ENCODE measurements at places on chromosomes 3 and 15.
A peak's percentile ranks its signal among the peaks of the same experiment; 100 is the strongest.

GRCh38 chr3:124632566-124633140 lies 97.6 kb upstream of the UMPS start:
- ATAC-seq = no peak

- ATAC-seq = peak; percentile 32
Measured at GRCh38 chr15:98567951-98568350, 80.4 kb upstream of the IGF1R start.

GRCh38 chr3:136276049-136276755 lies 26.1 kb downstream of the PCCB start:
- ATAC-seq = no peak

GRCh38 chr3:127488740-127489139 lies 101.8 kb downstream of the TPRA1 start:
- no peak for ATAC-seq

DNA sequence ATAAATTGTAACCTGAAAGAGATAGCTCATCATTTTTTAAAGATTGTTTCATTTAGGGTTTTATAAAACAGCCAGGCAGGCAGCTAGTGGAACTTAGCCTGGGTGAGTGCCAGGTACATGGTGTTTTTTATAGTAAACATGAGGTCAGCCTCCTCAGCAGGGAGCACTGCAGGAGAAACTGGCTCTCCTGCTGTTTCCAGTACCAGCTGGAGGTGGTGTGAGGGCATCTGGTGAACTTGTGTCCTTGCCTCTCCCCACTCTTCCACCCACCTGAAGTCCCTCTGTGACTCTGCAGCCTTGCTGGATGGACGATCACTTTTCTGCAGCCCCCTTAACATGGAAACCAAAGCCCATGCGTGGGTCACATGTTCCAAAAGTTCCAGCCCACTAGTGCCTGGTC lies 128.4 kb downstream of the FAM174B start:
- ATAC-seq = no peak

DNA sequence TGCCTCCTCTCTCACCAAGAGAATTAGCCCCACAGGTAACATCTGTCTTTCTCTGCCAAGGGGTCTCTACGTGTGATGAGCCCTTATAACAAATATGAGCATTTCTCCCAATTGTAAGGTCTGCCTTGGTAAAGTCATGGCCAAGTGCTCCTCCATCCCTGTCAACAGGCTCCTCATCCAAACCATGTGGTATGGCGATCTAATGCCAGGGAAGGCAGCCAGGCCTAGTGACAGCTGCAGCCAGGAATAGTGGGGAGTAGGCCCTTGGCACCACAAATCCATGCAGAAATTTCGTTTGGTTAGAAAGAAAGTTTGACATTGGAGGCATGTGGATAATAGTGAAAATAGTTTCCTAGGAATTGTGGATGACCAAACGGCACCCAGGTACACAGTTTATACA lies 4.7 kb upstream of the LRTM1 start:
- no peak for ATAC-seq

GRCh38 chr15:74482661-74483060 lies 21.7 kb upstream of the UBL7 start:
- peak; percentile 76 for ATAC-seq

GRCh38 chr3:131174752-131175151 lies 148.1 kb downstream of the NEK11 start:
- no peak for ATAC-seq

DNA sequence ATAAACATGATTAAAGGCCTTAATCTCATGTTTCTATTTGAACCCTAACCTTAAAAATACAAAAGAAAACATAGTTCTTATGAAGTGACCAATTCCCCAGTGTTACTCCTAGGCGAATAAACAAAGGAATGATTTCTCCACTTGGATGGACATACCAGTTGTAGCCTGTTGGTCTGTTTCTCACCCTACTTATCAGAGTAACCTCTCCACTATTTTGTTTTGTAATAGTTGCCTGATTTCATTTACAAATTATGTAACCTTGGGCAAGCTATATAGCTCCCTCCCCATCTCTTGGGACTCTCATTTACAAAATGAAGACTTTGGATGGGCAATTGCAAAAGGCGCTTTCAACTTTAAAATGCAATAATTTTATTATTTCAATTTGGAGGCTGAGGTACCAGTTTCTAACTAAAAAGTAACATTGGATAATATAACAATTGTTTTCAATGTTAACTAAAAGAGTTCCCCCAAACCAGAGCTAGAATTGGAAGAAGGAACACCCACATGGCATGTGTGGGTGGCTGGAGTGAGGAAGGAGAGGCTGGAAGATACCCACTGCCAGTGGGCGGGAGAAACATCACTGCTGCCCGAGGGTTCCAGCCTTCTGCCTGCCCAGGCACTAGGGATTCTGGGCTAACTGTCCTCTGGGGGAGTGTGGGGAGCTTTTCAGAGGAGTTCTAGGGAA lies 74.2 kb downstream of the RFTN1 start:
- ATAC-seq = peak; percentile 43

- ATAC-seq = no peak
Measured at GRCh38 chr3:127261925-127262324, 25.9 kb downstream of the PRR20G start.

- peak; percentile 41 for ATAC-seq
Measured at GRCh38 chr3:120560304-120561250, 35.6 kb upstream of the NDUFB4 start.

DNA sequence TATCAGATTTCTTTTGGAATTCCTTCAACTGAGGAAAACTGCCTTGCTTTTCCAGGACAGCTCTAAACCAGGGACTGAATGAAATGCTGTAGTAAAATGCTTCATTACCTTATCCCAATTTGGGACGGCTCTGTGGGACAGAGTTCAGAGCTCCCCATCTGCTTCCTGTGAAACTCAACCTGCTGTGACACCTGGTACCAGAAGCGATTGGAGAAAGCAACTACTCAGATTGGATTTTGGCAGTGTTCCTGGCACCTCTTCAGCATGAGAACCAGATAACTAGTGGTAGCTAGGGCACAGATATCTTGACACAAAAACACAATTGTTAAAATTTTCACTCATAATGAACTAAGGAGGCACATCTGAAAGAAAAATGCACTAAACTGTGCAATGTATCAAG lies 539.1 kb downstream of the SI start:
- no peak for ATAC-seq

DNA sequence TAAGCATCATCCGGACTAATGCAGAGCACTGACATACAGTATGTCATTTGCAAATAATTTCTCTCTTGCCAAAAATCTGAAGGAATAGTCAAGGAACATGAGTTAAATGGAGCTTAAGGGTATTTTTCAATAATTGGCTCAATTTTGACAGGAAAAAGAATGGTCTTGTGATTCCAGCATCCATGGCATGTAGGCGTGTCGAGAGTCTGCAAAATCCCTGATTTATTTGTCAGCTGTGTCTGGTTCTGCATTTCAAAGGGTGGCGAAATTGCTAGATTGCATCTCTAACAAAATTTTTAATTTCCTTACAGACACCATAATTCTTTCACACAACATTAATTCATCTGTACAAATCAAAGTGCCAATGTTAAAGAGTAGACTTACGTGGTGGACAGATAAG lies 65.4 kb upstream of the TBC1D23 start:
- ATAC-seq = no peak

DNA sequence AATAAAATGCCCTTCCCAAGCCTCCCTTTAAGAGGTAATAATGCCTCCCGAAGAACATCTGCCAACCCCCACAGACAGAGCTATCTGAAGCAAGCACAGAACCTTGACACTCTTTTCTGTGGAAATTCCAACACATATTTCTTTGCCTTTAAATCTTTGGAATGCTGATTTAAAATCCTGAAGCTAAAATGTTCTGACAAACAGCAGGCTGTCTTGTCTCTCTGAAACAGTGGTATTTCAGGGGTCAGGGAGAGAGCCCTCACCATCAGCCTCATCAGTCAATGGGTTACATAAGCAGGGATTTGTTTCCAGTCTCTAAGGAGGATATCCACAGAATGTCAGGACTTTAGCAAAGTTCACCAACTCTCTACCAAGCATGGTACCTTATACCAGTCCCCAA lies 27.8 kb upstream of the ARHGEF3 start:
- ATAC-seq = no peak

- no peak for ATAC-seq
Measured at GRCh38 chr3:176987901-176988650, 209.2 kb downstream of the TBL1XR1 start.

GRCh38 chr3:152447511-152447910 lies 178.8 kb downstream of the MBNL1 start:
- ATAC-seq = no peak

GRCh38 chr3:190384309-190384756 lies 3.6 kb upstream of the CLDN16 start:
- ATAC-seq = peak; percentile 58

- no peak for ATAC-seq
Measured at GRCh38 chr15:69275074-69275670, 23.5 kb upstream of the PAQR5 start.

GRCh38 chr15:58064980-58065444 lies 499 bp downstream of the ALDH1A2 start:
- ATAC-seq = no peak

DNA sequence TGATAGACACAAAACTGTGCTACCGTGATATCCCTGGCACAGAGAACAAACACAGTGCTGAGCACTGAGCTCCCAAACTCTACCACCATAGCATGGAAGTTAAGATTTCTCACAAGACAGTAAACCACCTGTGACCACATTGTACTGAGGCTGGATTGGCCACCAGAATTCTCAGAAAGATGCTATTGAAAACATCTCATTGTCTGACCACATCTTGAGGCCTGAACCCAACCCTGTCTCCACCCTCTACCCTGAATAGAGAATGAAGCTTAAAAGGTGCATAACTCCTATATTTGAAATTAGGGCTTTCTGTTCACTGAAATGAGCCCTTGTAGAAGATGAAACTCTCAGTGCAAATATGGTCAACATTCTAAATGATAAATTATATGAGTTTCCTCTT lies 281.3 kb upstream of the NPAP1 start:
- no peak for ATAC-seq

DNA sequence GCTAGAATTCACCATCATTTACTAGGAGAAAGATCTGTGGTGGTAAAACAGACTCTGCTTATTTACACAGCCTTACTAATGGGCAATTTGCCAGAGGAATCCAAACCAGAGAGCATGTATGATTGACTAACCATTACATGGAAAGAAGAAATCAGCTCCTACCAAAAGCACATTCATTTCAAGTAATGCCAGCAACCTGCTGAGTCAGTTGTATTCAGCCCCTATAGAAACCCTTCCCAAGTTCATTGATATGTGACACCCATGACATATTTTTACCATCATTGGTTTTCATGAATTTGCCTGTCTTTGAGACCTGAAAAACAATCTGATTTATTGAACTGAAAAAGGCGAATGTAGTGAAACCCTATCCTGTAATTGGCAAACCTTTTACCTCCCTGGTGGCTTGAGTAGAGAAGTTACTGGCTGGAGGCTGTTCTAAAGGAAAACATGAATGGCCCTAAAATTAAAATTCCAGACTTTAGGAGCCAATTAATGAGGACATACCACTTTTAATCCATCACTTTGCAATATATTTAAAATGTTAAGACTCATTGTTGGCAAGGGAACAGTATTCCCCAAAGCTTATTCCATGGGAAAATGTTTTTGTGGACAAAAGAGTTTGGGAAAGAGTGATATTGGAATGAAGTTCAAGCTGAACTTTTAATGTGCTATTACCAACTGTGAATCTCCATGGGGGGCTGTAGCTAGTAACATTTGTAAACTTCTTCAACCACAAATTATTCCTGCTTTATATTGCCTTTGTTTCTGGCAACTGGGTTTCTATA lies 542.9 kb downstream of the FHIT start:
- peak; percentile 71 for ATAC-seq

DNA sequence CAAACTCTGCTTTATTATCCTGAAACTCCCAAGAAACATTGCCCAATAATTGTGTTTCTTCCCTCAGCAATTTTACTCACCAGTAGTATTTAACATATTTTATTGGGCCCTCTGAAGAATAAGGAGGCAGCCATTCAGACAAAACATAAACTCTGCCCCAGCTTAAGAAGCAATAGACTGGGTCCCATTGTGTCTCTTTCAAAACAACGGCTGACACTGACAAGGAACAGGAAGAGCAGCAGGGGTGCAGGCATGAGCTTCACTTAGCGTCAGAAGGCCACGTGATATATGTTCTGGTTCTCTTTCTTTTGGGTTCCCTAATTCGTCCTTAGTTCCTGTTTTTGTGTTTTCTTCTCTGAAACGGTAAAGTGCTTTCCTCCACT lies 242.3 kb downstream of the FHIT start:
- no peak for ATAC-seq

DNA sequence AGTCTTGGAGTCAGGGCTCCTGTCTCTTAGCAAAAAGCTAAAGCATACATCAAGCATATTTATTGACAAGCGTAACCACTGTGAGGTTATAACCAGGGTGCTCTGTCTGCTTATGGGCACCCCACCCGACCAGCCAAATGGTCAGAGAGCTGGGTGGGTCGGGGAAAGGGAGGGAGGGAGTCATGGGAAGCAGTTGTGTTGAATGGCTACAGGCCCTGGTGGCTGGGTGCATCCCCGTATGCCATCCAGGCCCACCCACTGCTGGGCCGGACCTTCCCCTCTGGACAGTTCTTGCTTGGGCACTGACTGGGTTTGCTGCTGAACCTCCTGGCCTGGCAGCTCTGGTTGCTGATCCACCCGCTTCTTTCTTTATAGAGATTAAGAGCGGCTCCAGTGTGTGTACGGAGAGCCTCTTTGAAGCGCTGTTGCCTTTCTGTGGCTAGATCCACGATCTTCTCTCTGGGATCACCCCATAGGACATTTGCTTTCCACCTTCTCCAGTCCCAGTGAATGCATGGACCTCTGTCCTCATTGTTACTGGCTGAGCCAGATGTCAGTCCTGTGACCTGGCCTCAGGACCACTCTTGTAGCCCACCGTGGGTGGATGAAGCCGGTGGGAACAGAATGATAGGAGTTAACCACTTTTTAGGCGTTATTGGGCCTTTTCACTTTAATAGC lies 59.6 kb downstream of the SMAD3 start:
- peak; percentile 40 for ATAC-seq

DNA sequence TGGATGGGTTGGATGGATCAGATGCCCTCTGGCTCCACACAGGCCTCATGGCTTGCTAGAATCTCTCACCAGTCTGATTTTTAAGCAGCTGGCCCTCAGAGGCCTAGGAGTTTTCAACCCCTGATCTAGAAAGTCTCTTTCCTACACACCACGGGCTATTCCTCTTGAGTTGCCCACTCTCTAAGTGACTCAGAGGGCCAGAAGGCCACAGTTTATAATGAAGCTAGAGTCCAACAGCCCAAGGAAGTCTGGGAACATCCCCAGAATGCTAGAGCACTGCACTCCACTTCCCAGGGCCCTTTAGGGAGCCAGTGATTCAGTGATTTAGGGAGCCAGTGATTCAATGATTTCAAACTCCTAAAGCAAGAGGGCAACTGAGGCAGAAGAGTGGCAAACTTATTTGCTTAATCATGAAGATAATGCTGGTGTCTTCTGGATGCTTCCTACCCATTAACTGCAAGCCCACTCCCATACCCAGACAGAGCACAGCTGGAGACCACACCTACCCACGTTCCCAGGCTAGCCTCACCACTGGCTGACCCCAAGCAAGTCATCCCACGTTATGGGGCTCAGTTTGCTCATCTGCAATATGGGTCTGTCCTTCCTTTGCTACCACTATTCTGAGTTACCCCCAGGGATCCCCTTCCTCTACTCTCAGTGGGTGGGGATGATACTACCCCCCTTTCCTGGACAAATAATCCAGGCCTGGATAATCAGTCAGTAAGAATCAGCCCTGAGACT lies 36.7 kb downstream of the ABTB1 start:
- ATAC-seq = no peak

GRCh38 chr15:92597548-92597947 lies 58.0 kb downstream of the FAM174B start:
- ATAC-seq = no peak

Measured in SK-N-SH treated with all-trans-retinoic acid at 6 μM for 48 hours (cell line).